ENCODE measurements at places on chromosomes 7 and 10. TPM values are rescaled to one million over a fixed set of nuclear protein-coding genes. Genes with fewer than 3 reads are reported as not detected.

GRCh38 chr10:31138026-31138553, 106.4 kb upstream of the ZNF438 start:
- DNase-seq = no peak

DNA sequence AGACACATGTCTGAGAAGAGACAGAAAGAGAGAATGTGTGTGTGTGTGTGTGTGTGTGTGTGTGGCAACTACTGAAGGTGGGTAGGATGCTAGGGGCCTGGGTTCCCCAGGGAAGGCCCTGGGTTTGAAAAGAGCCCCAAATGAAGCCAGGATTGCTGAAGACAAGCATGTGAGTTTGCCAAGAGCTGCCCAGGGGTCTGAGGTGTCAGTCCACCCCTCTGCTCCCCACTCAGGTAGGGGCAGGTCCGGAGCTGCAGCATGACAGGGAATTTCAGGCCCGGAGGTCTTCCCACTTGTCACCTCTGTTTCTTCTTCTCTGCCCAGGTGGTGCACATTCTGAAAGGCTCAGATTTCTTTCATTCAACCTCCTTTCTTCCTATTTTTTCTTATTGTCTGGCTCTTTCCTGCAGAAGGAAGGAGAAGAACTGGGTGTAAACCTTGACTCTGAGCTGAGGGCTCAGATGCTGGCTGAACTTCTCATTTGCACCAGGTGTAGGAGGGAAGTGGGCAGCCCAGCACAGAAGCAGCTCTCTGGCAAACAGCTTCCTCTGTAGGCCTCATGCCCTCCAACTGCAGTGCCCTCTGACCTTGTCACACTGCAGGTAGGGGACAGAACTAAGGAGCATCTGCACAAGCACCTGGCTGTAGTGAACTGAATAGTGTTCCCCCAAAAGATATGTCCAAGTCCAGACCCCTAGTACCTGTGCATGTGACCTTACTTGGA, 79.6 kb upstream of the LRRC4 start:
- no peak for DNase-seq

- no peak for DNase-seq
These were observed 13.2 kb upstream of the TRA2A start for GRCh38 chr7:23544913-23545354.

DNA sequence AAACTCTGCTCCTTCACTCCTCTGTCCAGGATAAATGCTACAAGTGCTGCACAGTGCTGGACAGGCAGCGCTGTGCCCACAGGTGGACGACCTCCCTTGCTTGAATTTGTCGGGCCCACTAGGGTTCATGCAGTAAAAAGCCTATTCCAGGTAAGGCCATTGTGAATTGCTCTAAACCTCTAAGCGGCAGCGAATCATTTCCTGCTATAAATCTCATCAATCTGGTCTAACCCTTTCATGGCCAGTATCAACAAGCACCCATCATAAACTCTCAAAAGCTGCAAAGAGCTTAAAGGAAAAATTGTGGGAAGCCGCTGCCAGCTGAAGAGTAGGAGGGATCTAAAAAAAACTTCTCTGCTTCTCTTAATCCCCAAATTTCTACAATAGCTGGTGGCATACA, 134.2 kb downstream of the SLC25A13 start:
- DNase-seq = no peak

FAM25C gene
- not detected for polyA plus RNA-seq

SEMA3C gene
- polyA plus RNA-seq = 134 TPM

DNA sequence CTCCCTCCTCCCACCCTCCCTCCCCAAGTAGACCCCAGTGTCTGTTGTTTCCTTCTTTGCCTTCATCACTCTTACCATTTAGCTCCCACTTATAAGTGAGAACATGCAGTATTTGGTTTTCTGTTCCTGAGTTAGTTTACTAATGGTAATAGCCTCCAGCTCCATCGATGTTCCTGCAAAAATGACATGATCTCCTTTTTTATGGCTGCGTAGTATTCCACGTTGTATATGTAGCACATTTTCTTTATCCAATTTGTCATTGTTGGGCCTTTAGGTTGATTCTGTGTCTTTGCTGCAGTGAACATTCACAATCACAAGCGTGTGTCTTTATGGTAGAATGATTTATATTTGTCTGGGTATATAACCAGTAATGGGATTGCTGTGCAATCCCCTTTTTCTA, 51.8 kb upstream of the ARHGAP12 start:
- DNase-seq = no peak

Data from muscle of back (tissue), 13 donors.